ENCODE measurements at places on chromosomes 12 and 14.

DNA sequence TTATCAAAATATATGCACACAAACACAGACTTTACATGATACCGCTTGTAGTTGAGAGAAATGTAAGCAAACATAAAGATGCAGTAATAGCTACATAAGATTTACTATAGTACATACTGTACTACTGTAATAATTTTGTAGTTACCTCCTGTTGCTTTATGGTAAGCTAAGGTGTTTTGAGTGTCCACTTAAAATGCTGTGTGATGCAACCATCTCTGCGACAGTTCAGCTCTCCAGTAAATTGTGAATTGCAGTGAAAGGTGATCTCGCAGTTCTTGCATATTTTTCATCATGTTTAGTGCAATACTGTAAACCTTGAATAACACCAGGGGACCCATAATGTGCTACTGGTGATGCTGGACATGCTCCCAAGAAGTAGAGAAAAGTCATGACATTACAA lies 21.6 kb downstream of the ZC3H14 start:
- no peak for DNase-seq

DNA sequence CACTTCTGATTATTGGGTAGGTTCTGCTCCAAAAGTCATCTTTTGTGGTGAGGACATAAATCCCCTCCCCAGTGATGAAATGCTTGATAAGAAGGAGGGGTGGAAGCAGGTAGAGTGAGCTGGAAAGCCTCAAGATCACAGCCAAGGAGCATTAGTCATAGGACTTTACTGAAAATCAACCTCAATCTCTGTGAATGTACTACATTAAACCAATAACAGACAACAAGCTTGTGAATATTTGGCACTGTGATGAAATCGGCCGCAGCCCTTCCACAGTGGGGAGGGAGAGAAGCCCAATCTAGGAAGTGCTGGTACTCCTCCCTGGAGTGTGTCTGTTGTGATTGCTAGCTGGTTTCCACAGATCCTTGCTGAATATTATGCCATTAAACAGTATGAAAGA lies 41.2 kb upstream of the PTCSC3 start:
- DNase-seq: no peak

DNA sequence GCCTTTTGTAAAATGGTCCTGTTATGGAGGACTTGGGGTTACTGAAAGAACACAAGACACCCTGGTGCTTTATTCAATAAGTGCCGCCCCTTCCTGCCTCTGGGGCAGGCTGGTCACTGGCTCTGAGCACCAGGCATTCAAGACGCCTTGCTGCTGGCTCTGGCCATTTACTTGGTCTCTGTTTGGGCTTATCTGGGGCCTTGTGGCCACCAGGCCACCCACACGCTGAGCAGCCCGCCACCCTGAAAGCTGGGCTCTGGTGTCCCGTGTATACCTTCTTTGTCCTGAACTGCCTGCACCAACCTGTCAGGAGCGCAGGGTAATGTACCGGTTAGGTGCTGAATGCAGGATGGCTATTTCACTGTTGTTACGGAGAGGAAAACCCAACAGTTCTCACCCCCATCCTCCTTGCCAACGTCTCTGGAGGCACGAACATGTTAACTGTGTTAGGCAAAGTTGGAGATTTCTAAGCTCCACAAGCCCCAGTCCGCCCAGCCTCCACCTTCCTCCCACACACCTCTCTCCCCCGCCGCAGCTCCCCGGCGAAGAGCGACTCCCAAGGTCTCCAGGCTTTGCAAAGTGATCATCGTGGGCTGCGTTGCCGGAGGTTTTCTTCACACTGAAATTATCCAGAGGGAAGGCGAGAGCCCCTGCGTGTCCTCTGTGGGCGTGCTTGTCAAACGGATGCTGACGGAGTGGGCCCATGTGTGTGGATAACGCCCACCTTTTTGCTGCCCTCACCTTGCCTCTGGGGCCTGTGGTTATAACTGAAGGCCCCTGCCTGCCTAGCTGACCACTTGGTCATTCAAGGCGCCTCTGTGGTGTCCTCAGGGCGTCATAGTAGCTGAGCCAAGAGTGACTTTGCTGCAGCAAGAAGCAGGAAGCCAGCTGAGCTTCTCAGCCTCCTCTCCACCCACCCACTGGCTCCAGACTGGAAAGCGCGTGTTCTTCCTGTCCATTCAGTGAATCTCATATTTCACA lies 18.8 kb upstream of the BEGAIN start:
- DNase-seq: no peak

- DNase-seq: no peak
Measured at GRCh38 chr12:2963760-2964292, 4.6 kb downstream of the TEAD4 start.

DNA sequence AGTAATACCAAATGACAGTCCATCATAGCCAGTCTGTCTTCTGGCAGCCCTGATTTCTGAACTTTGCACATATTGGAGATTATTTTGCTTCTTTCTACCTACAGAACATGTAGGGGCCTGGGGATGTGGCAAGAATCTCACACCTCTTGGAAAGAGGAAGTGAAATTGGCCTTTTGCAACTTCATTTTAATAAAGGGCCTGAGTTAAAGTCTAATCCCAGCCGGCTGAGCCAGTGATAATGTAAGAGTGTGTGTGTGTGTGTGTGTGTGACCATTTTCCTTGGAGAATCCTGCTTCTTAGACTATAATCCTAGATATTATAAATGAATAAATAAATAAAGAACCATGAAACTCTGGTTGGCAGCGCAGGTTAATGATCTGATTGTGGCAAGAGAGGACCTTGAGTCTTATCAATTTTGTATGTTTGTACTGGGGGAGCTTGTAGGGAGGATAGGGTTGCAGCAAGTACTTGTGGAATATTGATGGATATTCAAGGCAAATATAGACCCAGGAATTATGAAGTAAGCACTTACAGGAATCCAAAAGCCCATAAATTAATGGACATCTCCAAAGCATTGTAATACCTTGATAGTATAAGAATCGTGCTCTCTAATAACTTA lies 233.2 kb upstream of the AMIGO2 start:
- DNase-seq: no peak

DNA sequence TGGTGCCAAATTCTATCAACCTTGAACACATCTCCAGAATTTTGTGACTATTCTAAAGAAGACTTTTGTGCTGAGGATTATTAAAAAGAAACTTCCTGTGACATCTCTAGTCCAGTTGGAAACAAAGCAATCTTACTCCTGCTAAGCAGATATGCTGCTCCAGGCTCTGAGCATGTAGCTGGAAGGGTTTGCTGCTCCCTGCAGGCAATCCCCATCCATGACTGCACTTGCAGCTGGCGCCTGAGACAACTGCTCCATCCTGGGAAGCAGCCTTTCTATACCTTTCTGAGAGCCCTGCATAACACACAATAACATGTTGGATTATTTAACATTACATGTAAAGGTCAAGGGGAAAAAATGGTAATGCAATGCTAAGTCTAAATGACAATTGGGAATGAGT lies 105.1 kb downstream of the NDUFA12 start:
- no peak for DNase-seq

- DNase-seq: no peak
Measured at GRCh38 chr12:43676183-43676813, 82.3 kb downstream of the PUS7L start.

DNA sequence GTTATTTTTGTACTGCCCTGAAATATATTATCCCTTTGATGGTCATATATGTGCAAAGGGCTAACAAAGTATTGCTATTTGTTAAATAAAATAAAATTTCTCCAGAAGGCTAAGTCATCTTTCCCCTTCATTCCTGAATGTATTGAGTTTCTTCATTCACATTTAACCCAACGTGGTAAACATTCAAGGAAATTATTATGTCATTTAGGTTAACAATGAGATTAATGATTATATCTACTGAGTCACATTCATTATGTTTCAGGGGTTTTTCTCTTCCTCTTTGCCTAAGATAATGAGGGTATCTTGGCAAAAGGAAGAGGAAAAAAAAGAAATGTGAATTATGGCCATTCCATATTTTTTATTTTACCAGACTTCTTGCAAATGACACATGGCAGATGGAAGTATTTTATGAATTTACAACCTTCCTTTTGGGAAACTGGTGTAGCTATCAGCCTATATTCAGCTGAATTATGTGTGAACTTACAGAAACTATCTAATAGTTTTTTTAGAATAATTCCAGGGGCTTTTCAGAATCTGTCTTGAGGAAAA lies 27.2 kb downstream of the TSPAN8 start:
- no peak for DNase-seq

- no peak for DNase-seq
Measured at GRCh38 chr14:74566174-74567141, 45.6 kb downstream of the LTBP2 start.

GRCh38 chr14:73710737-73711136 lies 3.4 kb downstream of the PNMA1 start:
- no peak for DNase-seq

DNA sequence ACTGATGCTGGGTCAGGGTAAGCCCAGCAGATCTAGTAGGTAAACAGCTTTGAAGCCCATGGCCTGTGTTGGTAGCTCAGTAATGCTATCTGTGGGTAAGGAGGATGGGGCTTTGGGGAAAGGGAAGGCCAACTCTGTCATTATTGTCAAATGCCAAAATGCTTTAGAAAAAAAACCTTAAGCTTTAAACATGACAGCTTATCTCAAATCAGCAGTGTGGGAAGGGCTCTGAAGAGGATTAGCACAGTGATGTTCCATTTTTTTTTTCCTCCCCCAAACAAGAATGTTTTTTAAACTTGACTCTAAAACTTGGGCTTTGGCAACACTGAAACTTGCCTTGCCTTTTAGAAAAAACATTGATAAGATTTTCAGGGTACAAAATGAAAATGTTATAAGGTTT lies 11.7 kb downstream of the DAAM1 start:
- DNase-seq: no peak

GRCh38 chr12:26338586-26339572 lies 143.5 kb downstream of the SSPN start:
- DNase-seq: no peak

DNA sequence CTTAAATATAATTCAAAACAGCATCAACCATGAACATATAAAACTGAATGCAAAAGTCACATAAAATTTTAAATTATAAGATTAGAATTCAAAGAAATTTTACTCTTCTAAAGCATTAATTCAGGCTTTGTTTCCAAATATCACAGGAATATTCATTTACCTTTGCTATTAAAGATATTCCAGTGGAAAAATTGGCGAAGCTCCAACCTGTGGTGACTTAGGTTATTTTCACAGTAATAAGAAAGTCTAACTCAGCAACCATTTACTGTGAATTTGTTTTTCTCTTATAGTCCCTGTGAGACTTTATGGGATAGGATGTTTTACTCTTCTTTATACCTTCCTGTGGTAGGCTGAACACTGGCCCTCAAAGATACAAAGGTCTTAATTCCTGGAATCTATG lies 3.2 kb downstream of the WDR89 start:
- no peak for DNase-seq

- no peak for DNase-seq
Measured at GRCh38 chr12:55572168-55572567, at the start of gene OR2AP1. Gene OR2AP1, plus strand, starts transcription at chr12:55572468. Its CDS starts 1,947 bp downstream, at chr12:55574415.

- no peak for DNase-seq
Measured at GRCh38 chr14:23670481-23670880, 34.3 kb downstream of the DHRS2 start.

DNA sequence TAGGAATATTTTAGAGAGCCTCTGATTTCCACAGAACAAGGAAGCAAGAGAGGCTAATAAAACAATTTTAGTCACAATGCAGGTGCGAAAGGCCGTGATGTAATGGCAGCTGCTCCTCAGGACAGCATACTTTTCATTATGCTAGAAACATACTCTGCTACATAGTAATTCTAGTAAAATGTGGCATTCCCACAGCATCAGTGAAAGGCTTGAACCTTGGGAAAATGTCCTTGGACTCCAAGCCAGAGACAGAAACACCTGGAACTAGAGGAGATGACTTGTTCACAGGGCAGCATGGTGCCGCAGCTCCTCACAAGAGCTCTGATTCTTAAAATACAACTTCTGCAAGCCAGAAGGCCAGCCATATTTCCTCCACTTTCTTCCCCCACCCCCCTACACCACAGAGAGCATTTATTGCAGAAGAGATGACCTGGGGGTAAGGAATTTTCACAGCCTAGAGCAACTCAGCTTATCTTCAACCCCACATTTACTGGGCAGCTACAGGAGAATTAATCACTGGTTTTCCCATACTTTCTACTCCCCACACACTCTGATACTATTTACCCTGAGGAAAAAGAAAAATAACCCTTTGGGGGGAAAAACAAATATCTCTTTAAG lies 15.8 kb downstream of the ABCC9 start:
- no peak for DNase-seq

All from right renal pelvis (tissue), 4 donors.